ENCODE measurements at places on chromosomes 5 and 9. TPM values are rescaled to one million over a fixed set of nuclear protein-coding genes. Genes with fewer than 3 reads are reported as not detected.

Gene PCDHB15
- total RNA-seq, result 0.28 TPM

Gene C5orf52
- total RNA-seq, result not detected

Gene SPINK4
- not detected for total RNA-seq

Gene HMGXB3
- total RNA-seq, result 29.2 TPM

Gene GALNT12
- 2.5 TPM for total RNA-seq

Gene SPACA9
- 1.1 TPM for total RNA-seq

Gene C5orf15
- total RNA-seq, result 35.1 TPM

Data from IMR-90 (cell line).